ENCODE measurements at places on chromosomes 11 and 22.

DNA sequence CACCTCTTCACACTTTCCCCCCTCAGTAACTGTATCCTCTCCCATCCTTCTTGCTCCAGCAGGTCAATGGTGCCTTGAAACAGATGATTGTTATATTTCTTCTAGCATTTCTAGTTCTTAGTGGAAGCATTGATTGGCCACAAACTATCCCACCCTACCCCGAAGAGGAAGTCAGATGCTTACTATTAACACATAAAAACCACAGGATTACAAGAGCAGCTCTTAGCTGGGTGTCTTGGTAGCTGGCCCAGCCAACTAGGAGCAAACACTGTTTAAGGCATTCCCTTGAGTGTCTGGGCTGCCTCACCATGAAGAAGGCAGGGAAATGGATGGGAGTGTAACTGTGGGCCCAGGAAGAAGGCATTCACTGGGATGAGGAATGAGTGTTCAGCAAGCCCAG, 176.6 kb downstream of the GRIK4 start:
- DNase-seq: no peak

DNA sequence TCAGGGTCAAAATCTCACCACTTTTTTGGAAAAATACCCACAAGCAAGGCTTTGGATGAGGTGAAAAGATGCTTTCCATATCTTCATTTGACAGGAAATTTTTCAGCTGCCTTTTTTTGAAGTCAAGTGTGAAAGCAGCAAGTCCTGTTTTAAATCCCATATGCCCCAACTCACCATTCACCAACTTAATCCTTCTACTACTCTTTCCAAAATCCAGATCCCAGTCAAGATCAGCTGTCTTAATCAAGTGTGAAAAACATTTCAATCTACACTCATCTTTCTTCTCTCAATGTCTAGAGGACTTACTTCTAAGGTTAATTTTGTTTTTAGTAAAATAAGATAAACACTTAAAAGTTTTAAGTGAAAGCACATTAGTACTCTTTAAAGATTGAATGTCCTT, 128.4 kb upstream of the CEP126 start:
- DNase-seq: no peak

GRCh38 chr22:17958166-17958565, 66.2 kb downstream of the MICAL3 start:
- DNase-seq: no peak

DNA sequence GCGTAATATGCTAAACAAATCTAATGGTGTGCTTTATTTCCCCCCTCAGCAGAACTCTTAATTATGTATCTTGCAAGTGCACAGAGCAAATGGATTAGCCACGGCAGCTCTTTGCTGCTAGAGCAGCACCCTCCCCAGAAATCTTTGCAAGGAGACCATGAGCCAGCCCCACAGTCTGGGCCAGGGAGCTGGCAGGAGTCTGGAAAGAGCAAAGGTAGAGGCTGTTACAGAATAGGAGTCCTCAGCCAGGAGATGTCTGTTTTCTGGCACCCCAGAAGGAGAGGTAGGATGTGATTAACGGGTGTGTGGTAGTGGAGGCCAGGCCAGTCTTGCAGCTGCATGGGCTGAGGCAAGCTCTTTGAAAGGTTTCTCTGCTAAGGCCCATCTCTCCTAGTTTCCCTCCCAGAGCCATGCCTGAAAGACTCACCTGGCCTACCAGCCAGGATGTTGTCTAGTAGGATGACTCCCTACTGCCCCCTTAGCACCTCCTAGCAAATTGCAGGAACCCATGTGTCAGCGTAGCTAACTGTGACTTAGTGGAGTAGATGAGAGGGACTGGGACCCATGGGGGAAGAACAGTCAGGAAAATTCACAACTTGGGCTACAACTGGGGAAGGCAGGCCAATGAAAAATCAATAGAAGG, 557.2 kb downstream of the BUD13 start:
- DNase-seq: no peak

DNA sequence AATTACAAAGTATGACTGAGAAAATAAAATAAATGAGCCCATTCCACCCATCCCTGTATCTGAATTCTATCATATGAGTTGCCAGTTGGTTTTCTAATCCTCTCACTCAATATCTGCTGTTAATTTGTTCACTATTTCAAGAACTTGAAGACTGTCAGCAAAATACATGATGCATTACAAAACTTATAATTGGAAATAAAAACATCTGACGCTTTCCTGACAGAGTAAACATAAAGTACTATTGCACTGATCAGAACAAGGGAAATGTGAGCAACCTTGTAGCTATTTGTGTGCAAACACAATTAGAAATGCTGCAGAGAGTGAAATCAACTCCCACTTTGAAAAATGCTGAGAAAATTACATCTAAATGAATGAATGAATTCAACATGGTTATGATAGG, 97.1 kb downstream of the MPPED2 start:
- no peak for DNase-seq

DNA sequence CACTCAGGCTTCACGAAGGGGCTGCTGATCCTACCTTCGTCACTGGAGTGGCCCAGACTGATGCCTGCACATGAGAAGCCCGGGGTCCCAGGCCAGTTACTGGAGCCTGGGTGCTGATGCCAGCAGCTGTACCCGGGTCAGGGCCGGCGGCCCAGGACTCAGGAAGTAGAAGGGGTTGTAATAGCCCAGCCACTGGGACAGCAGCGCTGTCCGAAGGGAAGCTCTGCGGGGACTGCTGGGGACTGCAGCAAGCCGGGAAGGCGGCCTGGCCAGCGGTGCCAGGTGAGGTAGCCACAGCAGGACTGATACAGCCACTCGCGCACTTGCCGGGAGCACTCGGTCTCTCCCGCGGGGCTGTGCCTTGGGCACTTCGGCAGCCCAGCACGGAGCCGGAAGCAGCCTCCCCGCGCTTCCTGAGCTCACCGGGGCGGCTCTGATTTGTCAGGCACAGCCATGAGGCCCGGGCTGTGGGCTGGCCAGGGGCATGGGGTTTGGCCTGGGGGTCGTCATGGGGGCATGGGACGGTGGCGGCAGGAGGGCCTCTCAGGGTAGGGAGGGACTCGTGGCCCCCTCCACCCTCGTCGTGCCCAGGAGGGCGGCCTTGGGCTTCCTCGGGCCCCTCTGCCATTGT, 13.9 kb upstream of the OR8K1 start:
- DNase-seq: no peak

GRCh38 chr22:27982106-27982505, 63.0 kb upstream of the PITPNB start:
- no peak for DNase-seq

DNA sequence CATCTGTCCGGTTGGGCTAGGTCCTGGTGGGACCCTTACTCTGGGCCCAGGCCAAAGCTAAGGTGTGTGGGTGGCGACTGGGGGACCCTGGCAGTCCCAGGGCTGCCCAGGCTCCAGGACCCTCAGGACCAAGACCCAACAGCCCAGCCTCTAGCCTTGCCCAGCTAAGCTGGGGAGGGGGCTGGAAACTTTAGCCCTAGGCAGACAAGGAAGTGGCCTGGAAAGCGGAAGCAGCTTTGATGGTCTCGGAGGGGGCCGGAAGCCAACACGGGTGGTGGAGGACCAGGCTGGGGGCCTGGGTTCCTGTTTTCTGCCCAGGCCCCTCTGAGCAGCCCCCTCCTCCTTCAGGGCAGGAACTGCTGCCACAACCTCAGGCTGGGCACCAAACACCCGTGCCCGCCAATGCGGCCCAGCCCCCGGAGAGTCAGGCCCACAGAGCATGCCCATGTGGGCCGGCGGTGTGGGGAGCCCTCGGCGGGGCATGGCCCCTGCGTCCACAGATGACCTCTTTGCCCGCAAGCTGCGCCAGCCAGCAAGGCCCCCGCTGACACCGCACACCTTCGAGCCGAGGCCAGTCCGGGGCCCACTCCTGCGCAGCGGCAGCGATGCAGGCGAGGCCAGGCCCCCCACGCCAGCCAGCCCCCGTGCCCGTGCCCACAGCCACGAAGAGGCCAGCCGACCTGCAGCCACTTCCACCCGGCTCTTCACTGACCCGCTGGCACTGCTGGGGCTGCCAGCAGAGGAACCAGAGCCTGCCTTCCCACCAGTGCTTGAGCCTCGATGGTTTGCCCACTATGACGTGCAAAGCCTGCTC, 2.8 kb downstream of the SIPA1 start:
- no peak for DNase-seq

DNA sequence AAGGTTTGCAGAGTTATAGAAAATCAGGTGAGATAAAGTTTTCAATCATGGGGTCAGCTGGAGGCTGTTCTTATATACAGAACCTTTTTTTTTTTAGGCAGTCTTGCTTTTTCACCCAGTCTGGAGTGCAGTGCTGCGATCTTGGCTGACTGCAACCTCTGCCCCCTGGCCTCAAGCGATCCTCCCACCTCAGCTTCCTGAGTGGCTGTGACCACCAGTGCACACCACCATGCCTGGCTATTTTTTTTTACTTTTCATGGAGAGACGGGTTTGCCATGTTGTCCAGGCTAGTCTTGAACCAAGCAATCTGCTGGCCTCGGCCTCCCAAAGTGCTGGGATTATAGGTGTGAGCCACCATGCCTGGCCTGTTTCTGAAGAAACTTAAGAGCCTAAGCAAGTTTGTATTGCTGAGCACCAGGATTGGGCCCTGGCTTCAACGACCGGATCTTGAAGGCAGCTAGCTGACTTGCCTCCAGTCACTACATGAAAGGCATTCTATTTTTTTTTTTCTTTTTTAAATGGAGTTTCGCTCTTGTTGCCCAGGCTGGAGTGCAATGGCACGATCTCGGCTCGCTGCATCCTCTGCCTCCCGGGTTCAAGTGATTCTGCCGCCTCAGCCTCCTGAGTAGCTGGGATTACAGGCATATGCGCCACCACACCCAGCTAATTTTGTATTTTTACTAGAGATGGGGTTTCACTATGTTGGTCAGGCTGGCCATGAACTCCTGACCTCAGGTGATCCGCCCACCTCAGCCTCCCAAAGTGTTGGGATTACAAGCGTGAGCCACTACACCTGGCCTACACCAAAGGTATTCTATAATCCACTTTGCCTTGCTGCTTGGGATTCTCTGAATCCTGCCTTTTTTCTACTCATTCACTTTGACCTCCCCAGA, 7.6 kb downstream of the XBP1 start:
- DNase-seq: no peak

Data from HAP-1 (cell line).